ENCODE measurements at places on chromosomes 1 and 21.

DNA sequence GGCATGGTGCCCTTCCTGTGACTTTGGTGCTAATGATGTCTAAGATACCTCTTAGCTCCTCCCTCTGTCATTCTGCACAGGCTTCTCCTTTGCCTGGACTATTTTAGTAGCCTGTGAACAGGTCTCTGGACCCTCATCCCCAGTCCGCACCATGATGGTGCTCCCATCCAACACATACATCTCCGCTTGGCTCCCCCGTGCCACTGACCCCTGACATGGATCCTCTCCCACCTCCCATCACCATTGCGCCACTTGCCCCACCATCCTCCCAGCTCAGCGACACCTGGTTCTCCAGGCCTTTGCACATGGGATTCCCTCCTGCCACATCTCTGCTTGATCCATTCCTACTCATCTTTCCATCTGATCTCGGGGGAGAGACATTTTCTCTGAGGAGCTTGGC is 33.9 kb downstream of the RUNX3 start:
- DNase-seq: no peak

GRCh38 chr1:212987702-212988322 is 27.9 kb downstream of the ANGEL2 start:
- DNase-seq: no peak

GRCh38 chr1:113390871-113391648 is 745 bp downstream of the MAGI3 start:
- DNase-seq: no peak

- no peak for DNase-seq
These were observed 26.4 kb upstream of the SMYD3 start for GRCh38 chr1:246533371-246533905.

DNA sequence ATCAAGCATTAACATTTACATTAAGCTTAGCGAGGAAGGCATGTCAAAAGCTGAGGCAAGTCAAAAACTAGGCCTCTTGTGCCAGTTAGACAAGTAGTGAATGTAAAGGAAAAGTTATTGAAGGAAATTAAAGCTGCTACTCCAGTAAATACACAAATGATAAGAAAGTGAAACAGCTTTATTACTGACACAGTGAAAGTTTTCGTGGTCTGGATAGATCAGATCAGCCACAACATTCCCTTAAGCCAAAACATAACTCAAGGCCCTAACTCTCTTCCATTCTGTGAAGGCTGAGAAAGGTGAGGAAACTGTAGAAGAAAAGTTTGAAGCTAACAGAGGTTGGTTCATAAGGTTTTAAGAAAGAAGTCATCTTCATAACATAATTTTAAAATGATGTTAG is 131.9 kb downstream of the VAV3 start:
- DNase-seq: no peak

DNA sequence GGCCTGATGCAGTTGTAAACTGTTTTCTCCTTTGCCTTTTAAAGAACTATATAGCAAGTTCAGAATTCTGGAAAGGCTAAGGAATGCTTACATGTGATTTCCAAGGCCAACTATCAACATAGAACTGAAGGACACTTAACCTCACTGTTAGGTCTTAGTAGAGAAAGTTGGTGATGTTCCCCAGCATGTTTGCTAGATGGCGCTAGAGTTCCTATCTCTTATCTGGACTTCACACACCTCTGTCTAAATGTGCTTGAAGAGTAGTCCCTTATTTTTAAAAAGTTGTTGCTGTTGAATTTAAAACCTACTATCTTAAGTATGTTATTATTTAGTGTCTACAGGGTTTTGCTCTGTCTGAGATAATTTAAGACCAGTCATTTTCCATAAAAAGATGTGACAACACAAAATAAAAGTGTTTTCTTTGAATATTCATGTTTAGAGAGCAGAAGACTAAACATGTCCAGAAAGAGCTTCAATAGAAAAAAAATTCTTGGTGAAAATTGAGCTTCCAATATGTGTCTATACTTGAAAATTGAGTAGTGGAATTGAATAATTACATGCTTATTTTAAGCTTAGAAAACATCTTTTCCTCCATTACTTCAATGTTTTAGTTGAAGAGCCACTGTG is 237.3 kb downstream of the S1PR1 start:
- no peak for DNase-seq

DNA sequence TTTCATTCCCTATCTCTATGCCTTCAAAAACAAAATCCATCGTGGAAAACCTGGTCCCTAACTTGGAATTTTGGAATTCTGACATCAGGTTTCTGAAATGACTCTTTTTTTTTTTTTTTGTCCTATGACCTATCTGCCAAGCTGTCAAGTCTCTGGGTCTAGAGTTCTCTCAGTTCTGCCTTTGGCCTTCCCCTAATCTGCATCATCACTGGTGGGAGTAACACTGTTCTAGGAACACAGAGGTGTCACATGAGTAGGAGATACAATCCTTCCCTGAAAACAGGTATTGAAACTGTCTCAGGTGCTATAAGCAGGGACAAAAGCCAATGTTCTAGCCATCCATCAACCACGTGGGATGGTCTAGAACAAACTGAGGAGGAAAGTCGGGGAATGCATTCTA is 142.0 kb upstream of the ATP1B1 start:
- DNase-seq: no peak

GRCh38 chr1:8096105-8097011 is 70.2 kb upstream of the ERRFI1 start:
- no peak for DNase-seq

DNA sequence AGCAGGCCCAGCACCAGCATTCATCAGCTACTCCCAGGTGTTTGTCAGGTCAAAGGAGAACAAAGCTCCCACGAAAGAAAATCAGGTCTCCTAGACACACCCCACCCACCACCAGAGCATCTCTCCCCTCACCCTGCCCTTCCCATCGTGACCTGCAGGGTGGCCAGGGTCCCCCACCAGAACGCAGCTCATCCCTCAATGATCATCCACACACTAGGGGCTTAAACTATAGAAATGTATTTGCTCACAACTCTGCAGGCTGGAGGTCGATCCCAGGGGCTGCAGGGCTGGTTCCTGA is 97.4 kb downstream of the RIPK4 start:
- DNase-seq: no peak

- no peak for DNase-seq
These were observed 239.3 kb downstream of the NRIP1 start for GRCh38 chr21:14825514-14825974.

GRCh38 chr1:46187106-46187869 is 10.9 kb downstream of the POMGNT1 start:
- no peak for DNase-seq

- DNase-seq: no peak
These were observed 570.2 kb downstream of the DPYD start for GRCh38 chr1:97350662-97351061.

GRCh38 chr1:7948960-7949359 is 8.3 kb upstream of the TNFRSF9 start:
- no peak for DNase-seq

- peak; percentile 22 for DNase-seq
These were observed 10.7 kb downstream of the LEPR start for GRCh38 chr1:65431111-65431705.
